Activated CD8-positive, alpha-beta memory T cell treated with anti-CD3 and anti-CD28 coated beads for 1 hour (primary cell): ENCODE measurements at places on chromosomes 6 and 20.

DNA sequence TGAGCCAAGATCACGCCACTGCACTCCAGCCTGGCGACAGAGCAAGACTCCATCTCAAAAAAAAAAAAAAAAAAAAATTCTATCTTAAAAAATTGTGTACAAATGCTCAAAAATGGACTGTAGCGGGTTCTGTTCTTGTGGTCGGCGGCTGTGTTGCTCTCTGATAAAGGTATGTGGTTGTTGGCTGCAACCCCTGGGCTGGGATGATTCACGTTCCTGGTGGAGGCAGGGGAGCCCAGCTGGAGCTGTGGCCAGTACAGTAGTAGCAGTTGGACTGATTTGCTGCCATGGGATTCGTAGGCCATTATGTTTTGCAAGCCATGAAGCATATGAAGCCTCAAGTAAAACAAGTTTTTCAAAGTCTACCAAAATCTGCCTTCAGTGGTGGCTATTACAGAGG is 22.3 kb downstream of the MDN1 start:
- DNase-seq = no peak

GRCh38 chr20:31930779-31931178 is 21.1 kb downstream of the PDRG1 start:
- DNase-seq = no peak

GRCh38 chr20:49545572-49545971 is 22.4 kb downstream of the PTGIS start:
- no peak for DNase-seq

DNA sequence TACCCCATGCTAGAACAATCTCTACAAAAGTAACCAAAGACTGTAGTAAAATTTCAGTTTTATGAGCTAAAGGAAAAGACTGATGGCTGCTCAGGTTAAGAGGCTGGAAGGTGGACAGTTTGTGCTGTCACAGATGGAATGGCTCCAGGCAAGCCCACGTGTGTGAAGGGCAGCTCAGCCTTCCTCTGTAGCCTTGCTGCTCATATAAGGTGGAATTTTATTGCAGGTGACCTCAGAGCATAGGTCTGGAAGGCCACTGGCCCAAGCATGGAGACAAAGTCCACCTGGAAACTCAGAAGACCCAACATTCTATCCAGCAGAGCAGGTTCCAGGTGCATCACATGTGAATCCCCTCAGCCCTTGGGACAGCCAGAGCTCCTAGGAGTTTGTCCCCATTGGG is 53.6 kb downstream of the KAT14 start:
- DNase-seq = no peak

GRCh38 chr6:122712448-122713137 is 66.9 kb upstream of the FABP7 start:
- DNase-seq = no peak

- DNase-seq = no peak
These were observed 77.1 kb downstream of the DHX35 start for GRCh38 chr20:39039261-39039660.

DNA sequence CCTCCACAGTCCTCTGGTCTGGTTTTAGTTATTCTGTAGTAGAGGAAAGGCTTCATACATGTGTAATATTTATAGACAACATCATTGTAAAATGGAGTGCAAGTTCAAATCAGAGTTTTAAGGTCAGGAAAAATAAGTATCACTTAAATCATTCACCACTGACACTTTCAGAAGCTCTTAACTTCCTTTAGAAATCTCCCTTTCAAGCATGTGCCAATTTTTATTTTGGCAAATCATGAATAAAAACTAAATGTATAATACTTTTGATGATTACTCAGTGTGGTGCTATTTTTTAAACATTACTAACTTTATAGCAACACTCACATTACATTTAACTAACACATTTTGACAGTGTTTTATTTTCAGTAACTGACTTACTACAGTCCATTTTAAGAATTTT is 112.2 kb downstream of the OGFRL1 start:
- no peak for DNase-seq

GRCh38 chr6:7238526-7238899 is 74.5 kb downstream of the SSR1 start:
- DNase-seq = no peak

DNA sequence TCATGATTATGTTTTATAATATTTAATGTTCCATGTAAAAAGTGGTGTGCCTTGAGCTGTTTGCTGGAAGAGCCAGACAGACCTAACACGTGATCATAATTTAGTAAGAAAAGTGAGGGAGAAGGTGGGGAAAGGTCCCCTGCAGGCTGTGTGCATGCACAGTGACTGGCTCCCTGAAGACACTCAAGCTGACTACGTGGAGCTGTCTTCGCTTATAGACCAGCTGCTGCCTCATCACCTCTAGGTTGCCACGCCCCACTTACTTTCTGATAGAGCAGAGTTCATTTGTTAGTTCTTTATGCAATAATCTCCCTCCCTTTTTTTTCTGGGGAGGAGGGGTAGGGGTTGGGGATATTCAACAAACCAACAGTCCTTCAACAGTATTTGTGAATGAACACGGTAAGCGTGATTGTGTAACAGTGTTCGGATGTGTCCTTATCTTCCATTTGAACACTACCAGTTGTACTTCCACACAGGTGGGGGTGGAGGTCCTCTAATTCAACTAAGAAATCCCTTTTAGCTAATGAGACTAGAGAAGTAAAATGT is 157.3 kb downstream of the BACH2 start:
- no peak for DNase-seq

DNA sequence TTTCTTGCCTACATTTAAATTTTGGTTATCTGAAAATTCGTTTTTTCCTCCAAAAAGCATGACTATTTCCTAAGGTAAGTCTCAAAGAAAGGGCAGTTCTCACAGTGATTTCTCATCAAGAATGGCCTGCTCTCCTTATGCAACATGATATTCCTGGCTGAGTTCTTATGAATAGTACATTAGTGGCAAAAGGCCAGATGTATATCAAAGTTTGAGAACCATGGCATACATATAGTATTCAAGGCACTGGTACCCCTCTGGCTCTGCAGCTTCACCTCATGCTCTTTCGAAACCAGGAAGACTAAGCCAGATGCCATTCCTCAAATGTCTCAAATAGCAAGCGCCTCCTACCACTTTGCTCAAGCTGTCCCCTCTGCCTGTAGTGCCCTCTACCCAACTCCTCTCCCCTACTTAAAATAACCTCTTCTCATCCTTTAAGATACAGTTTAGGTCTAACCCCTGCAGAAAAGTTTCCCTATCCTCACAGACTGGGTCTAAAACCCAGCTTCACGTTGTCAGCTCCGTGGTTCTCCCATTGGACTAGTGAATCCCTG is 280.3 kb downstream of the HACE1 start:
- DNase-seq = no peak

GRCh38 chr6:138885156-138885819 is 89.4 kb downstream of the ECT2L start:
- DNase-seq = no peak

- DNase-seq = peak; percentile 7
These were observed 96.1 kb upstream of the BHLHE23 start for GRCh38 chr20:63102721-63103375.

DNA sequence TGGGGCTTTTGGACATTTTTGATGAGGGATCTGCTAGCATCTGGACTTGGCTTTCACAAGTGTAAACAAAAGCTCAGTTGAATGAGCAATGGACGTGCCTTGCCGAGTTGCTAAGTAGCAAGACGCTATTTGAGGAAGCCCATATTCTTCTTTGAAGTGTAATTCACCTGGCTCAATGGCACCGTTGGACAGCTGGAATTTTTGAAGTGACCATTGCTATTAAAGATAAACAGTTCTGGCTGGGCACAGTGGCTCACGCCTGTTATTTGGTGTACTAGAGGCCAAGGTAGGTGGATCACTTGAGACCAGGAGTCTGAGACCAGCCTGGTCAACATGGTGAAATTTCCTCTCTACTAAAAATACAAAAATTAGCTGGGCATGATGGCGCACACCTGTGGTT is 88.8 kb upstream of the SOX4 start:
- DNase-seq = no peak

DNA sequence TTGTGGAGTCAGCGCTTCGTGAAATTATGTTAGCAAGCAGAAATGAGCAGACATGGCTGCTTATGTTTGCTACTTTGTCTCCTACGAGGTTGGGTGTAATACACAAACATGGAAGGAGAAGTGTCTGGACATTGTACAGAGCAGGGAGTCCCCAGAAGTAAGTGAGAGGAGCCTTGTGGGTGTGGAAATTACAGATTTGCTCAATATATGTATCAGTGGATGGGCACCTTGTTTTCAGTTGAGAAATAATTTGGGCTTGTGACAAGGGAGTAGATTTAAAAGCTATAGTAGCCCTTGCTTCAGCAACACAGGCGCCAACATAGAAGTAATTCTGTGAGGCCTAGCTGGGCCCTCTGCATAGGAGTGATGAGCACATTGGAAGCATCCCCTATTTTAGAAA is 49.2 kb downstream of the HECA start:
- DNase-seq = no peak

DNA sequence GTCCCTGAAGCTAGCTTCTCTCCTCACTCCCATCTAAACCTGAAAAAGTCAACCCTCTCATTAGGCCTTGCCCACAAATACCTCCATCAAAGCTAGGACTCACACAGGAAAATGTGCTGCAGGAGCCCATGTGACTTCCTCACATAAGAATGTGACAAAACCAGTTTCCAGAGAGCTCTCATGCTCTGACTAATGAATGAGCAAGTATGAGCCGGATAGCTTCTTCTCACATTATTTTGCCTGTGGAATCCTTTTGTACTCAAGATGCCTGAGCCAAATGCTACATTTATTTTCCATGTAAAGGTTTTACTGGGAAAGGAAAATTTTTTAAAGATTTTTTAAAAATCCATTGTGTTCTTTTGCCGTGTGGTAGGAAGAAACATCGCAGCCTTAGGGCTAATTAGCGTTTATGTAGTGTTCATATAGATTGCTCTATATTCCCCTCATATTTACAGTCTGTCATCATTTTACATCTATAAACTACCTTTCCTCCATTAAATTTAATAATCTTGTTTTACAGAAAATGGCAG is 68.6 kb upstream of the CCN6 start:
- no peak for DNase-seq

- DNase-seq = no peak
These were observed 232.5 kb downstream of the PKHD1 start for GRCh38 chr6:51854876-51855275.

- no peak for DNase-seq
These were observed 48.1 kb upstream of the CHRNA4 start for GRCh38 chr20:63409066-63409833.

GRCh38 chr6:18022398-18023231 is 35.2 kb upstream of the KIF13A start:
- DNase-seq = no peak

DNA sequence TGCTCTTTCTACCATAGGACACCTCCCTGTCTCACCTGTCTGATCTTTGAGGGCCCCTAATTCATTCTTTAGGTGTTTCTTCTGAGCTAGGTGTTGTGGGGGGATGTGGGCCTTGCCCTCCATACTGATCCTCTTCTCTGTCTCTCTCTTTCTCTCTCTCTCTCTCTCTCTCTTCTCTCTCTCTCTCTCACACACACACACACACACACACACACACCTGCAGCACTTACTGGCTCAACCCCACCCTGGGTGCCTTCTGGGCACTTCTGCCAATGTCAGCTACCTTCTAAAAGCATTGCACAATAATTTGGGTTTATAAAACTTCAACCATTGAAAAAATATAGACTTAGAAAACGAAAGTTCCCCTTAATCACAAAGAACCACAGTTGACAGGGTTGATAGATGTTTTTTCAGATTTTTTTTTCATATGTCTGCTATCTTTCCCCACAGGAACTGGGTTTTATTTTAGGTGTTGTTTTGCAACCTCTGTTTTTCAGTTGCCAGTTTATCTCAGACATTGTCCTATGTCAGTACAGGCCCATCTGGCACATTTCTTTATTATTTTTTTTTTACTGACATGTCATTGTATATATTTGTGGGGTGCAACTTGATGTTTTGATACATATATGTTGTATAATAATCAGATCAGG is 28.1 kb downstream of the PKIG start:
- DNase-seq = no peak

GRCh38 chr20:62382306-62383198 is 4.4 kb upstream of the RPS21 start:
- peak; percentile 55 for DNase-seq

GRCh38 chr6:1027109-1027794 is 284.6 kb upstream of the FOXQ1 start:
- no peak for DNase-seq

- no peak for DNase-seq
These were observed 123.7 kb downstream of the MRPL14 start for GRCh38 chr6:44003345-44004061.

GRCh38 chr6:14217728-14218518 is 100.4 kb downstream of the CD83 start:
- no peak for DNase-seq

GRCh38 chr6:137904822-137905617 is 38.0 kb downstream of the TNFAIP3 start:
- DNase-seq = peak; percentile 42

DNA sequence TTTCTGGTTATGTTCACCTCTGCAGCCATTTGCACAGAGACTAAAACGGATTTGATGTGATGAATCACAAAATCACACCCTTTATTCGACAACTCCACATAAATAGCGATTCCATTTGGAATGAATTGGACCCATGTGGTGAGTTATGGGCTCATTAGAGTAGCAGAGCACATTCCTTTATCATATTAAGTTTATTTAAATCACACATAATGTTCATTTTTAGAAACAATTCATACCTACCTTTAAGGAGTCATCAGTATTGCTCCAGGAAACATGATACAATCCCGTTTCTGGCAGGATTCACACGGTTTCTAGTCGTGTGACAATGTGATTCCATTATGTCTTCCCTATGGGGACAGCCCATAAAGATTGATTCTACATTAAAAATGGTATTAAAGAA is 303.5 kb downstream of the CDH4 start:
- no peak for DNase-seq

GRCh38 chr6:14703586-14703985 is 542.3 kb upstream of the JARID2 start:
- DNase-seq = no peak

DNA sequence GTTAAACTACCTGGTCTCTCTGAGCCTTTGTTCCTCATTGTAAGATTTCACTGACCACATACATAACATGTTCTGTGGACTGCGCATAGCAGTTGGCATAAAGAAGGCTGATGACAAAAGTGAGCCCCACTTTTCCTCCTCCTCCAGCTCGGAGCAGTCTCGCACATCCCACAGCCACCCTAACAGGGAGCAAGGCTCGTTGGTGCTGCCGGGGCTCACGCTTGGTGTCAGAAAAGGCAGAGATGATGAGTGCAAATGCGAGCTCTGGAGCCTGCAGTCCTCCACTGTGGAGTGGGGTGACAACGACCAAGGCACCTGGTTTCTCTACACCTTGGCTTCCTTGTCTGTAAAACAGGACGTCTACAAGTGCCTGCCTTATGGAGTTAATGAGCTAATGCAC is 9.7 kb downstream of the TGM3 start:
- no peak for DNase-seq
